ENCODE measurements at places on chromosomes 16 and 17.

GRCh38 chr16:17432901-17433576, 37.7 kb downstream of the XYLT1 start:
- no peak for DNase-seq

DNA sequence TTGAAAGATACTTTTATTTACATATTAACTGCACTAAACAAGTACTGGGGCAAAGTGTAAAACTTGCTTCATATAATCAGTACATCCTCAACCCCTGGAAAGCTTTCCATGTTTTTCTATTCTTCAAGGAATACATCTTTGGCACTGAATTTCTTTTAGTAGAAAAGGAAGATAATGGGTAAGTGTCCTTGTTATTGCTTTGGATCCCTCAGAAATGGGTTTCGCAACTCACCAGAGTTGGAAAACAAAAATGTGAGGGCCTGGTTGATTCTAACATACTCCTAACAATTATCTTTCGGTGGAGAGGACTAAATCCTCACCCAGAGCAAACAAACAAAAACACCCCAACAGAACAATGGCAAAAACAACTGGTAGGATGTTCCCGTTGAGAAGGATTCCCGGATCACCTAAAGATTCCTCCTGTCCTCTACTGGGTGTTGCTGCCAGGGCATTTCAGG, 120.4 kb downstream of the PARN start:
- no peak for DNase-seq

DNA sequence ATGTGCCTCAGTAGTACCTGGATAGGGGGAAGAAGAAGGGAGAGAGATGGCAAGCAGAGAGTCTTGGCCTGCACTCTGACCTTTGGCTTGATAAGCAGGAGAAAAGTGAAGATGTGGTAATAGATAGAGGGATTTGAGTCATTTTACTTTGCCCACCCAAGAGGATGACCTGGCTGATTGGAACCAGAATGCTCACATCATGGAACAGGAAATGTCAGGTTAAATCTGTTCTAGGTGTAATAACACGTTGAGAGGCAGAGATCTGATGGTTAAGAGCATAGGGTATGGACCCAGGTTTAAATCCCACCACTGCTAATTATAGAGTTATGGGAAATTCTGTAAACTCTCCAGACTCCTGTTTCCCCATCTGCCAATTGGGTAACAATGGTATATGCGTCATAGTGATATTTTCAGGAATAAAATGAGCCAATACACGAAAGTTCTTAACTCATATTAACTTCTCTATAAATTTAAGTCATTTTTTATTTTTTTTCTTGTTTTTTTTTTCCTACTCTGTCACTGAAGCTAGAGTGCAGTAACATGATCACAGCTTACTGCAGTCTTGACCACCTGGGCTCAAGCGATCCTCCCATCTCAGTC, 8.1 kb upstream of the CCL18 start:
- DNase-seq = no peak

GRCh38 chr16:89332902-89333245, 115.4 kb downstream of the ZNF778 start:
- no peak for DNase-seq

DNA sequence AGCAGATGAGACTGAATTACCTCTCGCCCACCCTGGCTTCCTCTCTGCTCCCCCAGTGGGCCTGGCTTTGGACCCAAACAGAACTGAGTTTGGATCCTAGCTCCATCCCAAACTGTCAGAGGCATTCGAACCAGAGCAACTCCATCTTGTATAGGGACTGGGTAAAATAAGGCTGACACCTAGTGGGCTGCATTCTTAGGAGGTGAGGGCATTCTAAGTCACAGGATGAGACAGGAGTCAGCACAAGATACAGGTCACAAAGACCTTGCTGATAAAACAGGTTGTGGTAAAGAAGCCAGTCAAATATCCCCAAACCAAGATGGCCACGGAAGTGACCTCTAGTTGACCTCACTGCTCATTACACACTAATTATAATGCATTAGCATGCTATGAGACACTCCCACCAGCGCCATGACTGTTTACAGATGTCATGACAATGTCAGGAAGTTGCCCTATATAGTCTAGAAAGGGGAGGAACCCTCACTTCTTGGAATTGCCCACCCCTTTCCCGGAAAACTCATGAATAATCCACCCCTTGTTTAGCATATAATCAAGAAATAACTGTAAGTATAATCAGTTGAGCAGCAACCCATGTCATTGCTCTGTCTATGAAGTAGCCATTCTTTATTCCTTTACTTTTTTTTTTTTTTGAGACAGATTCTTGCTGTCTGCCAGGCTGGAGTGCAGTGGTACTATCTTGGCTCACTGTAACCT, 44.4 kb downstream of the LYRM1 start:
- DNase-seq = no peak

- DNase-seq = no peak
These were observed 24.6 kb upstream of the LRRC75A start for GRCh38 chr17:16516594-16517051.

DNA sequence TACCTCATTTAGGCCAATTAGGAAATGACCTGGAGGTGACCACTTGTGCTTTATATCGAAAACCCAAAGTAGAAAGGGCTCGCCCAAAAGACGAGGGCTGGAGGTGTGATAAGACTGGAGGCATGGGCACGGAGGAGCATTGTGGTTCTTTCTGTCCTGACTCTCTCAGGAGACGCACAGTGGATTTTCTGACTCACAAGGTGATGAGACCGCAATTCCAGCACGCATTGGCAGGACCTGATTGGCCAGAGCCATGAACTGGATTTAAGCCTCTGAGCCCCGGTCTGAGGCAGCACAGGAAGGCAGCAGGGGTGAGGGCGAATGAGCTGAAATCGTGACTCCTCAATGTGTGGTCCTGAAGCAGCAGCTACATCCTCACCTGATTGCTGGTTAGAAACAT, 559.1 kb upstream of the SALL1 start:
- DNase-seq = no peak

GRCh38 chr17:11628831-11629230, 30.6 kb downstream of the DNAH9 start:
- DNase-seq = no peak

DNA sequence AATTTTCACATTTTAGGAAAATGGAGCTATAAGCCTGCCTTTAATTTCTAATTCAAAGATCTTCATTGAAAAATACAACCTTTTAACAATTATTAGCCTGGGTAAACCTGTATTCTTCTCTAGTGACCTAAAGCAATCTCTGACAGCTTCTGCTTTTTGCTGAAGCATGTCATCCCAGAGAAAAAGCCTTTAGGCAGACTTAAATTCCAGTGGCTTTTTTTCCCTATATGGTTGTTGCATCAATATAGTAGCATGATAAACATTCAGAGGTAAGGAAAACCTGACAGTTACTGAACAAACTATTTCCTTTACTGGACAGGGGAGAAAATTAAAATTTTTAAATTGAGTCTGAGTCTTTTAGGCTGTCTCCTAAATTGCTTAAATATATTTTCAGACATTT, 7.8 kb upstream of the EVI2A start:
- no peak for DNase-seq

DNA sequence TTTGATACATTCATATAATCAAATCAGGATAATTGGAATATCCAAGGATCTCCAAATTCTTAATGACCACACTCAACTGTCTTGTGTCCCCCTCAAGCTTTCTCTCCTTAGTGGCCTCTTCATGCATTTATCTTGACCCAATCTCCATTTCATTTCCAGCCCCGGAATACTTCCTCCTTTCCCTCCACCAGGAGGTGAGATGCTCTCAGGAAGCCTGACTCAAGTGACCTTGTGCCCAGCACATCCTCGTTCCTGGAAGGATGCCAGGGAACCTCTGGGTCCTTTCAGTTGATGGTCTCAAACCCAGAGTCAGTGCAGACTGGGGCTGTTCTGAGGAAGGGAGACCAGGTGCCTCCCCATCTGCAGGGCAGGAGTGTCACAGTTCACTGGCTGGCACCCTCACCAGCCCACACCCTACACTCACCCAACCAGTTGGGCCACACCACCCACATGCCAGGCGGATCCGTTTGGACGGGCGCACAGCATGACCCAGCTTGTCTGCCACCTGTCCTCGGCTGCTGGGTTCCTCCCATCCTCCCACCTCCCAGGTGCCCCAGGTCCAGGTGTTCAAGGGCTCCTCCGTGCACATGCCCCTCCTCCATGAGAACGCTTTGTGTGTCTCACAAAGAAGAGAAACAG, 14.0 kb upstream of the EMP2 start:
- DNase-seq = no peak

GRCh38 chr17:74750327-74751069, 2.1 kb downstream of the NHERF1 start:
- DNase-seq = no peak

DNA sequence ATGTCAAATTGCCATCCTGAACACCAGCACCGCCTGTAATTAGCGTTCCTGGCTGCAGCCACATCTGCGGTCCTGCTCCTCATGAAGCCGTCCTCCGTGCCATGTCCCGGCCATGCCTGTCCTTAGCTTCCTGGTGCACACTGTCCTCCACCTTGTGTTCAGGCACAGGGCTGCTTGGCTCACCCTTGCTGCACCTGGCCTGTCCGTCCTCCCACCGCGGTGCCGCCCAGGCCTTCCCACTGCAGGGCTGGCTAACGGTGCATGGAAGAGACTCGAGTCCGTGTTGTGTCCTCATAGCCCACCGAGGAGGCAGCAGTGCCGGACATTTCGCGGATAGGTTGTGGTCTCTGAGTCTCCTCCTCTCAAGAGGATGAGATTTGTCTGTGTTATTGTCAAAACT, 20.4 kb downstream of the DUSP14 start:
- DNase-seq = no peak

GRCh38 chr16:81599034-81599744, 154.6 kb downstream of the CMIP start:
- no peak for DNase-seq

- DNase-seq = no peak
These were observed 6.1 kb upstream of the GAA start for GRCh38 chr17:80095038-80095843.
